ENCODE measurements at places on chromosomes 6 and 20.

- DNase-seq = no peak
Measured at GRCh38 chr6:143700684-143701348, 23.1 kb downstream of the PHACTR2 start.

DNA sequence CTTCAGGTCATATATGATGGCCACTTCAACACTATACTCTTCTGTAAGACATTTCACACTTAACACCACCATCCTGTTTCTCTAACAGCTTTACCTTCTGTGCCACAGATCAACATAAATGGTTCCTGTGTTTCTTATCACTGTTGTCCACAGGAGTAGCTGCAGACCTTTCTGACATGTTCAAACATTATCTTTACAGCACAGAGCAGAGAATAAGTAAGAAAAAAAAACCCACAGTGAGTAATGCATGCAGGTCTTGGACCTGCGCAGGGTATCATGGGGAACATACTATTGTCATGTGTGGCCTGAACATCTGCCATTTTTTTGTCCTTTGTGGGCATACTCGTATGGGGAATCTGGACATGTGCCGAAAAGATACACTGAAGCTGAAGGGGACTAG is 161.9 kb downstream of the KIF16B start:
- no peak for DNase-seq

GRCh38 chr20:22411286-22411626 is 173.1 kb downstream of the FOXA2 start:
- DNase-seq = no peak

DNA sequence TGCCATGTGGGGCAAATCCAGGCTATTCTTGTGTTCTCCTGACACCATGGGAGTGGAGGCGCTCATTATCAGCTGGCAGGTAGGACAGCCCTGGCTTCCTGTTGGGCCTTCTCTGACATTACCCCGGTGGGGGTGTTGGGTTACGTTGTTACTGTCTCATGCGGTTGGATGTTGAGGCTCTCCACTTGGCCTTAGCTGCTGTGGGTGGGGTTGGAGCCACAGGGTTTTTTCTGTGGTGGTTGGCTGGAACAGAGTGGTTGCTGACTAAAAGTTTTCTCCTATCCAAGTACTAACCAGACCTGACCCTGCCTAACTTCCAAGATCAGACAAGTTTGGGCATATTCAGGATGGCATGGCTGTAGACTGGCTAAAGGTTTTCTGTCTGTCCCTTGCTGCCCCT is 20.2 kb downstream of the RIPK1 start:
- no peak for DNase-seq

GRCh38 chr20:38046572-38046971 is 13.0 kb downstream of the RPRD1B start:
- DNase-seq = no peak

- no peak for DNase-seq
Measured at GRCh38 chr6:53894091-53894490, 99.3 kb downstream of the LRRC1 start.

GRCh38 chr6:133129556-133129955 is 111.6 kb upstream of the EYA4 start:
- no peak for DNase-seq

DNA sequence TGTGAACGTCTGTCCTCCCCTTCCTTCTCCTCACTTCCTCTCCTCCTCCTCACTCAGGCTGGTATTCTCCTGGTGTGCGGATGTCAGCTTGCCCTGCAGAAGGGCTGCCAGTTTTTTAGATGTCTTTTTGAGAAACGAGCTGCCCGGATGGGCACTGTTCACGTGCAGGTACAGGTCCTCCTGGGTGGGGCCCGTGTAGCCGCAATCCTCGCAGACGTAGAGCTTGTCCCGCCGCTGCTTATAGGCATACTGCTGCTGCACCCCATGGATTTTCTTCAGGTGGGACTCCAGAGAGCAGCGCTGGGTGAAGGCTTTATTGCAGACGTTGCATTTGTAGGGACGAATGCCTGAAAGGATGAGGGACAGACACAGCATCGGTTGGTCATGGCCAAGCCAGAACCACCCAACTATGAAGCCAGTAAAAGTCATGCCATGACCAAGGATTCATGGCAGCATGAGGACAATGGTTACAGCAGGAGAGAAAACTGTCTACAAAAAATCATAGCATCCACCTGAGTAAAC is 33.0 kb downstream of the OVOL2 start:
- no peak for DNase-seq

DNA sequence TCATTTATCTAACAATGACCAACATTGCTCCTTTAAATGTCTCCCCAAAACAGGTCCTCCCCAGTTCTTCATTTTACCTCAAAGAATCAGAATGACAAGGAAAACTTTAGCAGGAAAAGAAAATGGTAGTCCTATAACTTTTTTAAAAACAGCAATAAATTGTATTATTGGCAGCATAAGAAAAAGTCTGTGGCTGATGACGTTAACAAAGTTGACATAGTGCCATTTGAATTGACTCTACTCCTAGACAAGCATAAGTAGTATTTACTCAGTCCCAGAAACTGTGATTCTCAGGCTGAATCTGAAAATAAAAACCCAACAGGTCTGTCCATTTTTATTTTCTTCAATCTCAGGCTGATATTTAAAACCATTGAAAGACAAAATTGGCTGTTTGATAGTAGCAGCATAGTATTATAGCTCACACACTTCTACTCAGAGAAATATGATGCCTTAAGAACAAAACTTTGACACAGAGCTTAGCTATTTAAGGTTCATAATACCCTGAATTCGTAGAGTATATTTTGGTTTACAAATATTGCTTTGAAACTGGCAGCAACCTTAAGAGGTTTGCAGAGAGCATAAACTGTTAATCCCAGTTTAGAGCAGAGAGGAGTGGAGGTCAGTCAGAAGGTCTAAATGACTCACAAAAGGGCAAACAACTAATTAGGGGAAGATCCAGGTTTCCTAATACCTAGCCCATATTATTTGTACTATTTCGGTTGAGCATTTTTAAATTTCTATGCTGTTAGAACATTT is 35.0 kb upstream of the TENT5A start:
- no peak for DNase-seq

- DNase-seq = no peak
Measured at GRCh38 chr6:135423649-135424128, 73.9 kb downstream of the AHI1 start.

DNA sequence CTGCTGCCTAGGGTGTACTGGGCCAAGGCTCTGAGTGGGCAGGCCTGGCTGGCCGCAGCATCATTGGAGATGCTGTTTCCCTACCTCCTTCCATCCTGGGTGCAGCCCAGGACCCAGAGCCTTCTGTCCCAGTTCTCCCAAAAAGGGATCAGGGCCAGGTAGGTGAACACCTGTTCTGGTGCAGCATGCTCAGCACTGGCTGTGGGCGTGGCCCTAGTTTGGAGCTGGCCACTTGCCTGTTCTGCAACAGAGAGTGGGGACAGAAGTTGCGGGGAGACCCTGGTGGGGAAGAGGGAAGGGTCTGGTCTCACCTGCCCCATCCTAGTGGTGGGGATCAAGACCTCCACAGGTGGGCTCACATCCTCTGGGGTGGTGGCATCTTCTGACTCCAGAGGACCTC is 1.4 kb upstream of the ARMC12 start:
- no peak for DNase-seq

DNA sequence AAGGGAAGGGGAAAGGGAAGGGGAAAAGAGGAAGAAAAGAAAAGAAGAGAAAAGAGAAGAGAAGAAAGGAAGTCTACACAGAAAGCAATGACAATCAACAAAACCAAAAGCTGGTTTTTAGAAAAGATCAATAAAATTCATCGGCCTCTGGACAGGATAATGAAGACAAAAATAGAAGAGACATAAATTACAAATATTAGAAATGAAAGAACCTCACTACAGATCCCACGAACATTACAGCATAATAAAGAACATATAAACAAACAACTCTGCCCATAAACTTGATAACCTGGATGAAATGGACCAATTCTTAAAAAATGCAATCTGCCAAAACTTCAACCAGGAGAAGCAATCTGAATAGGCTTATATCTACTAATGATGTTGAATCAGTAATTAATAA is 20.7 kb upstream of the ASF1A start:
- DNase-seq = no peak

GRCh38 chr20:47048054-47048453 is 153.4 kb downstream of the EYA2 start:
- DNase-seq = no peak

GRCh38 chr20:33621717-33622400 is 40.3 kb upstream of the C20orf144 start:
- DNase-seq = no peak

GRCh38 chr6:79570129-79571029 is 33.1 kb upstream of the LCA5 start:
- DNase-seq = no peak

DNA sequence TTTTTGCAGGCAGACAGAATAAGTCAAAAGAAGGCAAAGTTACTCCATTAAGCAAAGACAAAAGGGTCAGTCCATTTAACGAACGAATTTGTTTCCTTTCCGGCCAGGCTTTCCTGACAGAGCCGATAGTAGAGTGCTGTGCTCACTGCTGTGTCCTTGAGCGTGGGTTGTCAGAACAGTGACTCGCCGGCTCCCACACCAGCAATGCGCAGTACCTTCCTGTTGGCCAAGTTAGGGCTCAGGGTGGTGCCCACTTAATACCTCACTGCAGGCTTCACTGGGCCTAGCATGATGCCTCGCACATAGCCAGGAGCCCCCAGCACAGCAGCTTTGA is 294.7 kb downstream of the FOXC1 start:
- no peak for DNase-seq

GRCh38 chr6:125906158-125906998 is 50.2 kb upstream of the HINT3 start:
- DNase-seq = no peak

Measured in stimulated activated CD4-positive, alpha-beta T cell treated with anti-CD3 and anti-CD28 coated beads, Interleukin-1b, Interleukin-23, amount 100 ng/mL, for 1 hour (primary cell).